Smooth muscle cell of the pulmonary artery (primary cell): ENCODE measurements at places on chromosomes 5 and 9. TPM values are rescaled to one million over a fixed set of nuclear protein-coding genes. Genes with fewer than 3 reads are reported as not detected.

NIM1K gene
- 2.7 and 3.2 TPM in 2 replicates for total RNA-seq

RORB gene
- 0.50 and 9.6 TPM in 2 replicates for total RNA-seq

SLC45A2 gene
- 0.17 and 0.20 TPM in 2 replicates for total RNA-seq

KIF4B gene
- total RNA-seq, result under 0.01 TPM in 1 of 2 replicates, not detected in the other

LCN10 gene
- 0.33 TPM in 1 of 2 replicates, not detected in the other for total RNA-seq

PAEP gene
- total RNA-seq, result not detected in 2 replicates

ADRB2 gene
- 0.59 and 1.2 TPM in 2 replicates for total RNA-seq

LAMC3 gene
- total RNA-seq, result 0.30 and 0.33 TPM in 2 replicates

IFNK gene
- total RNA-seq, result not detected in 2 replicates

DND1 gene
- 0.07 and 0.13 TPM in 2 replicates for total RNA-seq

TEX10 gene
- 25.1 and 25.2 TPM in 2 replicates for total RNA-seq

SLIT3 gene
- 69.2 and 206 TPM in 2 replicates for total RNA-seq

PLPP7 gene
- total RNA-seq, result 17.2 and 18.9 TPM in 2 replicates

TMEFF1 gene
- 2.4 and 5.2 TPM in 2 replicates for total RNA-seq

AJM1 gene
- 3.6 and 4.0 TPM in 2 replicates for total RNA-seq

CTNND2 gene
- total RNA-seq, result not detected in 2 replicates

CBY3 gene
- total RNA-seq, result 0.20 TPM in 1 of 2 replicates, not detected in the other

C9orf78 gene
- total RNA-seq, result 26.6 and 33.7 TPM in 2 replicates

PDE6A gene
- not detected in 2 replicates for total RNA-seq

LCN1 gene
- 0.20 and 0.43 TPM in 2 replicates for total RNA-seq

IRX1 gene
- 0.86 and 2.5 TPM in 2 replicates for total RNA-seq

SURF1 gene
- total RNA-seq, result 21.1 and 21.4 TPM in 2 replicates

FGD3 gene
- not detected in 2 replicates for total RNA-seq

STPG3 gene
- not detected in 2 replicates for total RNA-seq

OBP2B gene
- total RNA-seq, result not detected in 2 replicates

CDKN2A gene
- 6.6 and 19.3 TPM in 2 replicates for total RNA-seq

TRIM14 gene
- 2.6 and 7.3 TPM in 2 replicates for total RNA-seq

PCDHGA8 gene
- total RNA-seq, result 4.0 and 4.3 TPM in 2 replicates

RAB3C gene
- not detected in 2 replicates for total RNA-seq

INSL4 gene
- not detected in 2 replicates for total RNA-seq

SHISAL2B gene
- not detected in 2 replicates for total RNA-seq

SLC6A19 gene
- total RNA-seq, result not detected in 2 replicates
